Eye (tissue), 1 donor: ENCODE measurements at places on chromosomes 7 and 10.

DNA sequence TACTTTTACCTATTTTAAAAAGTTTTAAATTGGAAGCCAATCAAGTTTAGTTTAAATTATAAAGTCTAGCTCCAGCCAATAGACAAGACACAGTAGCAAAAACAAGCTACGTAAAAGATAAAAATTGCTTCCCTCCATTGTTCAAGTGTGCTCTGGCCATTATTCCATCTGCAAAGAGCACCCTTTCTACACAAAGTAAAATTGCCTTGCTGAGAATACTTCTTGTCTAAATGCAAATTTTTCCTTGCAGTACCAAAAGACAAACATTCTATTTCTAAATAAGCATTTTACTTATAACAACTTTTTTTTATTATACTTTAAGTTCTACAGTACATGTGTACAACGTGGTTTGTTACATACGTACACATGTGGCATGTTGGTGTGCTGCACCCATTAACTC is 75.9 kb upstream of the ZNF746 start:
- no peak for DNase-seq

- no peak for DNase-seq
Observed at GRCh38 chr10:5041471-5042023, 37.9 kb upstream of the AKR1C2 start.

- no peak for DNase-seq
Observed at GRCh38 chr10:71627956-71628355, 91.6 kb downstream of the C10orf105 start.

DNA sequence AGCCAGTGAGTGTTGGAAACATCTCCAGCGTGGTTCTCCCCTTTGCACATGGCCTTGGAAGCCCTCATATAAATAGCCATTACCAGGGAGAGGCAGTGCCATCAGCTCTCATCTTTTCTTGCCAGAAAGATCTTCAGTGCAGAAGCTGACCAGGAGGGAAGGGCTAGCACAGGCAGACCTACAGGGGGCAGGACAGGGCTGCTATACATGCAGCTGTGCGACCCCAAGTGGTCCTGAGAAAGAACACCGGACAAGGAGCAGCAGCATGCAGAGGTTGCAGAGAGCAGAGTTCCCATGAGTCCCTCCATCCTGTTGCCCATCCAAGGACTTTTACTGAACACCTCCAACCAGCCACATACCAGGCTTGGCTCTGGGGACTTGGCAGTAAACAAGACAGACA is 17.1 kb downstream of the GRID1 start:
- peak; percentile 71 for DNase-seq

GRCh38 chr7:3725155-3726059 is 424.4 kb downstream of the SDK1 start:
- no peak for DNase-seq

GRCh38 chr10:57979491-57979890 is 288.2 kb downstream of the IPMK start:
- DNase-seq, result no peak

GRCh38 chr7:26117142-26117807 is 34.7 kb upstream of the NFE2L3 start:
- no peak for DNase-seq

- DNase-seq, result no peak
Observed at GRCh38 chr10:97629289-97629688, 4.0 kb downstream of the MORN4 start.

- no peak for DNase-seq
Observed at GRCh38 chr10:112915590-112916572, 34.2 kb upstream of the TCF7L2 start.

GRCh38 chr7:87058744-87059524 is 520 bp downstream of the ELAPOR2 start:
- DNase-seq, result peak; percentile 78

DNA sequence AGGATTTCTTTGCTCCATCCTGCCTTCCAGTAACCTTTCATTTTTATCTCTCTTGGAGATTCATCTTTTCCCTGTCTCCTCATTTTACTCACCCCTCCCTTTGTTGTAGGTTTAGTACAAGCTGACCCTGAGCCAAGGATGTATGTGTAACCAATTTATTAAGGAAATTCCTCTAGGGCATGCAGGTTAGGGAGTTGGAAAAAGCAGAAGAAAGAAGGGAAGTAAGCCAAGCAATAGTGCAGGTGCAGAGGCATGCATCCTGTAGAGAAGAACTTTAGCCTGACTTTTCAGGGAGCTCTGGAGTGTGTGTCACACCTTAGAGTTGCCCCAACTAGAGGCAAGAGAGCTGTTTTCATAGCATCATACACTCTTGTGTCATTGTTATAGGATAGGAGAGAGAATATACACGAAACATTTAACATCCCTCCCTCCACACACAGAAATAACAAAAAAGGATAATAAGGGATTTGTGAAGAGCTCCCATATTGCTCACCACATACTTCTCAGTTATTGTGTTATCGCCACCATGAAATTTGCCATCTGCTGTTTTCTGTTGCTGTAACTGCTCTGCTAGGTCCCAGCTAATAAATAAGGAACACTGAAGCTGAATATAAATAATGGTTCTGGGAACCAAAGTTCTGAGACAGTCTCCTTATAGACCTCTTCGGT is 21.8 kb upstream of the SEMA3C start:
- DNase-seq, result no peak

- no peak for DNase-seq
Observed at GRCh38 chr7:49030221-49030620, 105.9 kb downstream of the CDC14C start.

DNA sequence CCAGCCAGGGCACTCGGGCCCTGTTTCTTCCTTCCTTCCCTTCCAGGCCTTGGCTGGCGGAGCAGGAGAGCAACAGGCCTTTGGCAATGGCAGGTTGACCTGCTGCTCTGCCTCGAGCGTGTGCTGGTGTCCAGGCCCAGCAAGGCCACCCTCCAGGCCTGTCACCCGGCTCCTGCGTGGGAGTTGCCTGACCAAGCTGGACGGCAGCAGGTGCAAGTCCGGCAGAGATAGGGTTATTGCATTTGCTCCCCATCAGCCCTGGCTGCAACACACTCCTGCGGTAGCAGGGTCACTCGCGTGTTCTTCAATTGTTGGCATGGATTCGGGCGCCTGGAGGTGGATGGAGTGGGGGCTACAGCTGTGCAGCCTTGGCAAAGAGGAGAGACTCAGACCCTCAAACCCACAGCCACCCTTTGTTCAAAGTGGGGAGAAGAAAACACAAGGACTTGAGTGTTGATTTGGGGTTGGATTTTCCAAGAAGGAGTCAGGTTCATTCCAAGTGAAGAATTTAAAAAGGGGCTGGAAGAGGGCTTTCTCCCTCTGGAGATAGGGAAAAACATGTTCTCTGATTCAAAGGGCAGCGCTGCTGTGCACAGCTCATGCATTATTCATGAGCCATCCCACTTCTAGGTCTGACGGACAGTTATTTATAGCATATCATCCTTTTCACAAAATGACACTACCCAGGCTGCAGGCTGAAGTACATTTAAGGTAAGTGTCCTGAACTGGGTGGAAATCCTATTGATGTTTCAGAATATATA is 64.2 kb upstream of the PITRM1 start:
- DNase-seq, result peak; percentile 61

GRCh38 chr7:20786421-20786778 is 286 bp downstream of the SP8 start:
- DNase-seq, result no peak

DNA sequence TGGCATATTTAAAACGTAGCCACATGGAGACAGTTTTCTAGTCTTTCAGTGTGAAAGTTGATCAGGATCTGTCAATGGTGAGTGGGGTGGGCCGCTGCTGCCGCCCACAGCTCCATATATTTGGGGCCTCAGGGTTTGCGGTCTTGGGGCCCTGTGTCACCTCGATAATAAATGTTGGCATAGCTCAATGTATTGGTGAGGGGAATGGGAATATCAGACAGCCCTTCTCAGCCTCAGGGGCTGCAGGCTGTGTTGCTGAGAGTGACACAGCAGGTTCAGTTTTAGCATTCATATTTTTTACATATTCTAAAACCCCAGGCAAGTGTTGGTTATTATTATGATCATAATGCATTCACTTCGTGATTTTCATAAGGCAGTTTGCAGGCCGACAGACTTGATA is 5.3 kb downstream of the CDH23 start:
- DNase-seq, result no peak
